ENCODE measurements at places on chromosomes 3 and 15.

DNA sequence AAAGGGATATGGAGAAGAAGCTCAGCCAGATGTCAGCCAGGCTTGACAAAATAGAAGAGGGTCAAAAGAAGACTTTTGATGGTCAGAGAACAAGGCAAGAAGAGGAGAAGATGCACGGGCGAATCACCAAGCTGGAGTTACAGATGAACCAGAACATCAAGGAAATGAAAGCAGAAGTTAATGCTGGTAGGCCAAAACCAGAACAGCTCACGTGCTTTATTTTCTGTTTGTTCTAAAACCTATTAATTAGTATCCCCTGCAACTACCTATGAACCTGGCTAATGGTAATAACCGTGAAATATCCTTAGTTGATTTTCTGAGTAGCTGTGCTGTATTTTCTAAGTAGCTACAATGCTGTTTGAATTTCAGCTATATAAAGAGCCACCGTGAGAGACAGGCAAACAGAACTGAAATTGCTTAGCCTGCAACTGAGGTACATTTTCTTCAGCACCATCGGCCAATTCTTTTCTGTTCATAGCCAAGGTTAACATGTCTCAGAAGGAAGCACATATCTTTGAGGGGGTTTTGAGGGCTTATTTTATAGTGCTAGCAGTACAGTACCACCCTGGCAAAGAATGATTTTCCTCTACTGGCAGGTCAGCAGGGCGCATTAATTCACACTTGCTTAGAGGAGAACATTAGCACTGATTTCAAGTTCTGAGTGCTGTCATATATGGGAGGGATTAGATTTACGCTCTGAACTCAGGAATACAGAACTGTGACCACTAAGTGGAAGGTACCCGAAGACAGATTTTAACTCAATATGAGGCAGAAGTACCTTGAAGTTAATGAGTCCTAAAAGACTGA is 78.9 kb downstream of the FAM81A start:
- no peak for DNase-seq

- no peak for DNase-seq
Observed at GRCh38 chr3:45021524-45022297, 4.4 kb upstream of the CLEC3B start.

DNA sequence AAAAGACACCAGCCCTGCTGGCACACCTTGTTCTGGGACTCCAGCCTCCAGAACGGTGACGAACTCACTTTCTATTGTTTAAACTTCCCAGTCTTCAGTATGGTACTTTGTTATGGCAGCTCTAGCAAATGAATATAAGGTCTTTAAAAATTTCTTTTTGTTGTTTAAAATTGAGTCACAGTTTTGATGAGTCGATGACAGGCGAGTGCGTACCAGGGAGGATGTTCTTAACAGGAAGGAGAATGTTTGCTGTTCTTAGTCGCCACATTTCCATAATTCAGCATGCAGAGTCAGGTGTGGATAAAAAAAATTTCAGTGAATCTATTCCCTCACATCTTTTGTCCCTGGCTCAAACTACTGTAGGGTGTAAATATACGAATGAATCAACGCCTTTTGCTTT is 12.4 kb downstream of the DNASE1L3 start:
- DNase-seq, result no peak

DNA sequence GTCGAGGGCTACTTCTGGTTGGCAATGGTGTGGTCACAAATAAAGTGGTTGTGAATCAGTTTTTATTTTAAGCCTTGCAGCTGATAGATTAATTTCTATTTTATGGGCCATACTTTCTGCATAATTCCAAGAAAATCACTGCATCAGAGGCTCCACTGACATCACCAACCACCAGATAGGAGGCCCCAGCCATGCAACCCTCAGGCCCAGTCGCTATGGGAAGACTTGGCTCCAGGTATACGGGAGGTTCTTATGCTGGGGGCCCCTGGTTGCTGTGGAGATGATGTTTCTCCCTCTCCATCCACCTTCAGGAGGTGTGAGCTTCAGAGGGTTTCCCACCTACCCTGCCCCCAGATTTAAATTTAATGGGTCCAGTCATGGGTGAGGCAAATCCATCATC is 57.4 kb downstream of the ISG20 start:
- no peak for DNase-seq

GRCh38 chr15:58724466-58724865 is 25.0 kb downstream of the ADAM10 start:
- no peak for DNase-seq

DNA sequence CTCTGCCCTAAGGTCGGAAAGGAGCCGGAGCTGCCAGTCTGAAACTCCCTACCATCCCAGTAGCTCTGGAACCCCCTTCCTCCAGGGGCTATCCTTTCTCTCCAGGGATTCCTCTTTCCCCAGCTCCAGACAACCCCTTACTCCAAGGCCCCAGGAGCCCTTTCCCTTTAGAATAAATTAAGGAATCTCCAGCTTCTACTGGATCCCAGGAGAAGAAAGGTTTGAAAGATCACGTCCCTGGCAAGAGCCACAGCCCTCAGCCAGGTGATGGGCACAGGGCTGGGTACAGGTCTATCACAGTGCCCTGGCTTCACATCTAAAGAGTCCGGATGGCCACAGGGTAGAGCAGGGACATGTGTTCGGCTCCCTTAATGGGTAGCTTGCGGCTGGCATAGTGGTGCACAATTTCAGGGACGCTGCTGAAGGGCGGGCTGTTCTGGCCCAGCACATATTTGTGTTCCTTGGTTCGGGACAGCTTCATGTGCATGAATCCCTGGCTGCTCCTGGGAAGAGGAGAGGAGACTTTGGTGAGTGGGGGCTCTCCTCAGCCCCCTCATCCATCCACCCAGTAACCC is 20.0 kb downstream of the SHF start:
- DNase-seq, result no peak

DNA sequence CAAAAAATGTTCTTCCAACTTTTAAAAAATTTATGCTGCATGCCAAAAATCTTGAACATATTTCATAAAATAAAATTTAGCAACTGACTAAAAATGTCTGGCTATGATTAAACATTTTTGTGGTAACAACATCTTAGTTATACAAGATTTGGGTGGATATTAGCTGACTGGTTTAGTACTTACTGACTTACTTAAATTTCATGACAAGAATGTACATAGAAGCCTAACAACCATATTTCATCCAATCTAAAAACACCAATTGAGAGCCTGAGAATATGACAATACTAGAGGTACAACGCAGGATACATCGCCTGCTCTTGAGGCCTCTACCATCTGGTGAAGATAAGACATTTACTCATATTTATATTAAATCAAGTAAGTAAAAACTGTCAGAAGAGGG is 34.6 kb downstream of the GNB4 start:
- DNase-seq, result no peak

- no peak for DNase-seq
Observed at GRCh38 chr3:42010530-42010929, 48.6 kb upstream of the ULK4 start.

DNA sequence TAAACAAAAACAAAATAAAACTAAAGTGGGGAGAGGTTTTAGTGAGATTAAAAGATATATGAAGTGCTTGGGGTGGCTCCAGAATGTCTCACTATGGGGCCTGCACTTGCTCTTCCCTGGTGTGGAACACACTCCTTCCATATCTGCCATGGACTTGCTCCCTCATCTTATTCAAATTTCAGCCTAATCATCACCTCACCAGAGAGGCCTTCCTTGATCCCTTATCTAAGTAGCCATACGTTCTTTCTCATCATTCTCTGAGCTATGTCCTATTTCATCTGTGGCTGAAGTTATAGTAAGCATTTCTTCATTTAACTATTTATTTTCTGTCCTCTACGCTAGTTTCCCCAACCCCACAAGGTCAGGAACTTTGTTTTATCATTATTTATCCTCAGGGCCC is 511.7 kb downstream of the NTRK3 start:
- DNase-seq, result no peak

GRCh38 chr3:193620650-193621049 is 27.6 kb downstream of the OPA1 start:
- DNase-seq, result no peak

GRCh38 chr3:144181062-144181461 is 209.4 kb downstream of the DIPK2A start:
- DNase-seq, result no peak

- no peak for DNase-seq
Observed at GRCh38 chr3:101847328-101847727, 2.0 kb upstream of the NFKBIZ start.

GRCh38 chr3:188972310-188972709 is 199.5 kb upstream of the TPRG1 start:
- no peak for DNase-seq

DNA sequence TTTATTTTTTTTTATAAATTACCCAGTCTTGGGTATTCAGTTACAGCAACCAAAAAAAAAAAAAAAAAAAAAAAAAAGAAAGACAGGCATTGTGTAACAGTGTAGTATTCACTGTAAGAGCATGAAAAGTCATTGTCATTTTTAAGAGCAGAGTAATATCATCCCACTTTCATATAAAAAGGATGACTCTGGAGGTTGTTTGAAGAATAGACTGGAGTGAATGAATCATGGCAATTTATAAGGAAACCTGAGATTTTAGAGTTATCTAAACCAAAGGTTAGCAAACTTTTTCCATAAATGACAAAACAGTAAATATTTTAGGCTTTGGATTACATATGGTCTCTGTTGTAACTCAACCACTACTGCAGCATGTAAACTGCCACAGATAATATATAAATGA is 794.9 kb downstream of the NTRK3 start:
- no peak for DNase-seq

DNA sequence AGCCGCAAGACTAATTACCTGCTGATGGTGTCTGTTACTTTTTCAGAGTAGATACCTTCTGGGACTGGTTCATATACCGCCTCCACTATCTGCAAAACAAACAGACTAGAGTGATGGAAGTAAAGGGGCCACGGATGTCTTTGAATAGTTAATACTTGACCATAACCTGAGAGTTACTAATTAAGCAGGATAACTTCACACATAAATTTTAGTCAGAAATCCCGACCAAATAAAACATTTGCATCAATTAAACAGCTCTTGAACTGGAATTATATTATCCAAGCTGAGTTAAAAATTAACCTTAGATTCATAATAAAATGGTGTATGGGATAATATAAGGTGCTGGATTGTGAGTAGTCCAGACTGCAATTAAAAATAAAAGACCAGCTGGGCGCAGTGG is 167.7 kb downstream of the NEK10 start:
- DNase-seq, result no peak

GRCh38 chr3:10119376-10119775 is 3.9 kb downstream of the BRK1 start:
- no peak for DNase-seq

GRCh38 chr15:66733976-66734375 is 31.9 kb downstream of the SMAD6 start:
- DNase-seq, result no peak

DNA sequence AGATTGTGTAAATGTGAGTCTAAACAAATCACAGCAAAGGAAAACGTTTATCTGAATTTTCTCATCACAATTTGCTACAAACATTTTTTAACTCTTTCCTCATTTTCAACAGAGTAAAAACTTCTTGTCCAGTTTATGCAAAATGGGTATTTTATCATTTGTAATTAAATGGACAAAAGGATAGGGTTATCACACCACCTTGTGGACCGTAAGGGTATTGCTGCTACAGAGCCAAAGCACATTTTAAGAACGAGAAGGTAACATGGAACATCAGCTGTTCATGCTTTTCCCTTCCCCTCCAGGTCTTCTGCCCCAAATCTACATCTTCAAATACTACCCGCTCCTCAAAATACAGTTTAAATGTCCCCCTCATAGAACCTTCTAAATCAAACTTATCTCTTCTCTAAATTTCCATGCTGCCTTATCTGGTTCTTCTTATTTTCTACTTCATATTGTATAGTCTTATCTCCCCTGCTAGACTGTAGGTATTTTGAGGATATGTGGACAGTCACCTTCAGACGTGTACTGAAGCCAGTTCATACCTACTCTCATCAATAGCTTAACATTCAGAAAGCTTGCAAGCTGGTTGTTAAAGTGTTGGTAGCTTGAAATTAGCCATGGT is 12.8 kb upstream of the SETMAR start:
- no peak for DNase-seq

- no peak for DNase-seq
Observed at GRCh38 chr15:68411735-68412134, 20.2 kb downstream of the ITGA11 start.

- DNase-seq, result peak; percentile 36
Observed at GRCh38 chr3:181103605-181104004, 114.1 kb upstream of the DNAJC19 start.

GRCh38 chr15:82995076-82995475 is 9.1 kb downstream of the RAMAC start:
- no peak for DNase-seq

GRCh38 chr3:165753560-165753959 is 83.7 kb downstream of the BCHE start:
- no peak for DNase-seq

- no peak for DNase-seq
Observed at GRCh38 chr3:134536781-134537180, 50.9 kb downstream of the CEP63 start.

Measured in WTC11 (cell line).